EL (cell line): ENCODE measurements at places on chromosomes 2 and 18.

DNA sequence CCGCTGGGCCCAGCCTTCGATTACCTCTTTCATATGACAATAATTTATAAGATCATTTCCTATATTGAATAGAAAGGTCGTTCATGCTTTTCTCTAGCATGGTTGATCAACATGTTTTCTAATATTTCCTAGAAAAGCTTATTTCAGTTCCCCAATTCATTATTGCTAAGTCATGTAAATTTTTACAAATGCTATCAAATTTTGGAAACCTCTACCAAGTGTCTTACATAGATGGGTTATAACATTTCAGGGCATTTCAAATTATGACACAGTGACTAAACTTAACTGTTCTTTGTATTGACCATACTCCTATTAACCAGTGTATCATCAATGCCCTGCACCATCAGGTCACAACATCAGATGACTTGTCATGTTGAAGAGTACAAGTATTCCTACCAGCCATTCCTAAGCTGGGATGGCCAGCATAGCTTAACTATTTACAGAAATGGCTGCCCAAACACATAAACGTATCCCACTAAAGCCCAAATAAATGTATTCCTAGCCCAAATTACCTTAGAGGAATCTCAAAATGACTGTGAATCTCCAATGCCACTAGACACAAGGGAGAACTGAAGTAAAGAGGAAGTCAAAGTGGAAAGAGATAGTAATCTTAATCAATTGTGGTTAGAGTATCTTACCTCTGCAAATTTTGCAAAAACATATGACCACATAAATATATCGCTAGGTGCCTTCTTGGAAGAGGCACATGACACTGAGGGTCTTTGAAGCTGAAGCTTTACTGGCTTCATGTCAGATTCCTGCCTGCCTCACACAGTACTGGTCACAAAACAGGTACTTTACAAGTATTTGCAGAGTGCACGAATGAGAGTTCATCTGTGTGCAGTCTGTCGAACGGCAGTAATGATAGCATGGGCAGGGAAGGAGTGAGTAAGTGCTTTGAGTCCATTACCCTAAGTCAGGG, 87.3 kb upstream of the TLK1 start:
- no peak for DNase-seq

DNA sequence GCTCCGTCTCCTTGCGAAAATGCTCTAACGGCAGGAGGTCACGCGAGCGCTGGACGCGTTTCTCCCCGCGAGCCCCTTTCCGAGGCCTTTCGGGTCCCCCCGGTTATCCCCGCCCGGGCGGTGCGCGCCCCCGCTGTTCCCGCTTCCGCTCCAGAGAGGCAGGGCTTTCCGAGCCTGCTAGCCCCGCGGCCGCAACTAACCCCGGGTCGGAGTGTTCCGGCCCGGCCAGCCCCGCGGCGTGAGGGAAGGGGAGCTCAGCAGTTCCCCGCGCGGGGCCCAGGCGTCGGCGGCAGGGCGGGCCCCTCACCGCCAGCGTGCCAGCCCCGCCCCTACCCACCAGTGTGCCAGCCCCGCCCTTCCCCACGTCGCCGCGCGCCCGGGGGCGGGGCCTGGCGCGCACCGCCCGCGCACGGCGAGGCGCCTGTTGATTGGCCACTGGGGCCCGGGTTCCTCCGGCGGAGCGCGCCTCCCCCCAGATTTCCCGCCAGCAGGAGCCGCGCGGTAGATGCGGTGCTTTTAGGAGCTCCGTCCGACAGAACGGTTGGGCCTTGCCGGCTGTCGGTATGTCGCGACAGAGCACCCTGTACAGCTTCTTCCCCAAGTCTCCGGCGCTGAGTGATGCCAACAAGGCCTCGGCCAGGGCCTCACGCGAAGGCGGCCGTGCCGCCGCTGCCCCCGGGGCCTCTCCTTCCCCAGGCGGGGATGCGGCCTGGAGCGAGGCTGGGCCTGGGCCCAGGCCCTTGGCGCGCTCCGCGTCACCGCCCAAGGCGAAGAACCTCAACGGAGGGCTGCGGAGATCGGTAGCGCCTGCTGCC, at the start of gene MSH6:
MSH6 (plus strand) TSS at position 475 of the 815 bp plus-strand sequence; CDS start at position 564, 89 bp downstream.
- peak; percentile 90 for DNase-seq

DNA sequence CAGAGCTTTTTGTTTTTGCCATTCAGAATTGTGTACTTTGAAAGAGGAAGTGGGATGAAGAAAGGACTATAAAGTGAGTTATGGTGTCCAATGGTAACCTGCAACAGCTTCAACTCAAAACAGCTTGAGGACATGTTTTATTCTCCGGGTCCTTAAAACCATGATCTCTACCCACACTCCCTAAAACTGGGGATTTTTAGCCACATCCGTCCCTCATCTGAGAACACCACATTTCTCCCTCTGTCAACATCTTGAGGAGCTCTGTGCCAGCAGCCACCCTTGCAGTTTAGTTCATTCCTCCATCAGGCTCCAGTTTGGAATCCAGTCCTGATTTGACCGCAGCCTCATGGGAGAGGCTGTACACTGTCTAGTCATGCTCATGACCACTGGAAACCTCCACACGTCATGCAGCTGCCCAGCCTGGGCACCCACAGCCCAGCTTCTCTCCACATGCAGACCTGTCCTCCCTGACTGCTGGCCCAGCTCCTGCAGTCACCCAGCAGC, 62.6 kb downstream of the C18orf63 start:
- DNase-seq, result peak; percentile 3

DNA sequence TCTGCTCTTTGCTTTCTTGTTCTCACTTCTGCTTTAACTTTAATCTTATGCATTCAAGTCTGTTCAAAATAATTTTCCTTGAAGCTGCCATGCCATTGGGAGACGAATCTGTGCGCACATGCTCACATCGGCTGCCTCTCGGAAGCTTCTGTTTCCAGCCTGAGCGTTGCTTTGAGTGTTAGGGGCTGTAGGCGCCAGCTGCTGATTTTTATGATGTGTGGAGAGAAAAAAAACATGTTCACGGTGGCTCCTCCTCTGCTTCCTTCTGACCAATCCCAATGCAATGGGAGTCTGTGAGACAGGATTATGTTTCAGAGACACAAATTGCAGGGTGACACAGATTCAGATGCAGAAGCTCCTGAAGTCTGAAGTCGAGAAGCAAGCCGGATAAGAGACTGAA, at the start of gene MC4R:
MC4R (minus strand) TSS at position 180 of the 400 bp plus-strand sequence. CDS start 426 bp downstream, outside the sequence.
- DNase-seq, result peak; percentile 73

DNA sequence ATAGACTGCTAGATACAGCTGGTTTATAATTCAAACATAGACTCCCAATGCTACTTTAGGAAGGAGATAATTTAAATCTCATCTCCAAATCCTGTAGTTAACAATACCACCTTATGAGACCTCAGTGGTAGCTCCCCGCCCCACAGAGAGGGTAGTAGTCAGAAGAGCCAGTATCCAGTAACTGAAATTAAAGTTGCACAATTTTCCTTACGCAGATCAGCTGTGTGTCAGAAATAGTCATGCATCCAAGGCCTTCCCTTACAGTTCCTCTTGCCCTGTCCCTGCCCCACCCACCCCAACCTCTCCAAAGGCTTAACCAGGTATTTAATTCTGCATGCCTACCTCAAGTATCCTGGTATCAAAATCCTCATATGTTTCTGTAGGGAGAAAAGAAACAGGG, 15.5 kb downstream of the MRPS5 start:
- no peak for DNase-seq
